Heart right ventricle (tissue), 16 donors: ENCODE measurements at places on chromosomes 2 and 18. TPM values are rescaled to one million over a fixed set of nuclear protein-coding genes. Genes with fewer than 3 reads are reported as not detected.

USP34 gene
- 62.0 TPM for total RNA-seq

VWA3B gene
- total RNA-seq = 0.18 TPM

DNA sequence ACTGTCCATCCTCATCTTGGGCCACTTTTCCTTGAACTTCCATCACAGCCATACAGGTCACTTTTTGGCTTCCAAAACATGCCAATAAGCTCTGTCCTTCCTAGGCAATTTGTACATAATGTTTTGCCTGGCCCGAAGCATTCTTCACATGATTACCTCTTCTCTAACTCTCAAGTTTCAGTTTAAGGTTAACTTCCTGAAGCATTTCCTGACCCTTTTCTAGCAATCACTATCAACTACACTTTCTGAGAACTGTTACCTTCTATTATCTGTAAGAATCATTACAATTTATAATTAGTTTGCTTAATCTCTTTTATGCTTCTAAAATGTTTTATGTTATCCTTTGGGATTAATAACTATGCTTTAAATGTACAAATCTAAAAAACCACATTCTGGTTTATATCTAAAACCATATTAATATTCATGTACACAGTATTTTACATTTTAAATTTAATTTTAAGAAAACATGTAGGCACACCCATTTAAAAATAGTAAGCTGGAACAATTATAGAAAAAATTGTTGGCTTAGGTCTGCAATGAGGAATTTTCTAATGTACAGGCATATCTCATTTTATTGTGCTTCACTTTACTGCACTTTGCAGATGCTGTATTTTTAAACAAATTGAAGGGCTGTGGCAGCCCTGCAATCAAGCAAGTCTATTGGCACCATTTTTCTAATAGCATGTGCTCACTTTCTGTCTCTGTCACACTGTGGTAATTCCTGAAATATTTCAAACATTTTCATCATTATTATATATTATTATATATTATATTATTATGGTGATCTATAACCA, 76.4 kb downstream of the C2orf74 start:
- DNase-seq = no peak
- peaks cover 8% of the 10 kb centered on the region for H3K4me1 ChIP-seq
- H3K27ac ChIP-seq = no peak overlapping the region

DNA sequence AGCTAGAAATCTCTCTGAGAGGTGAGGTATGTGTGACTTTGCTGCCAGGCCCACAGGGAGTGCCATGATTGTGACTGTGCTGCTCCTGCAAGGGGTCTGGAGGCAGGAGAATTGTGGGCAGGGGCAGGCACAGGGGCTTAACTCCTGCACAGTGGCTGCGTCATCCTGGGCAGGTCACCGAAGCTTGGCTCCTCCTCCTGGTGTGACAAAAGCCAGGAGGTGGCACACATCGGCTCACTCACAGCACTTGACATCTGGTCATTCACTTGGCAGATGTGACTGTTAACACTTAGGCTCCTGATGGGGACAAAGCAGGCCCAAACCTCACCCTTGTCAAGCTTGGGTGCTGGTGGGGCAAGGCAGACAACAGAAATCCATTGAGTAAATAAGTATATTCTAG, 36.4 kb upstream of the GLI2 start:
- no peaks in the 10 kb centered on the region for H3K36me3 ChIP-seq
- H3K4me1 ChIP-seq = no peaks in the 10 kb centered on the region
- no peak overlapping the region for H3K27ac ChIP-seq
- no peak for DNase-seq
- H3K27me3 ChIP-seq = peaks cover 69% of the 10 kb centered on the region

DNA sequence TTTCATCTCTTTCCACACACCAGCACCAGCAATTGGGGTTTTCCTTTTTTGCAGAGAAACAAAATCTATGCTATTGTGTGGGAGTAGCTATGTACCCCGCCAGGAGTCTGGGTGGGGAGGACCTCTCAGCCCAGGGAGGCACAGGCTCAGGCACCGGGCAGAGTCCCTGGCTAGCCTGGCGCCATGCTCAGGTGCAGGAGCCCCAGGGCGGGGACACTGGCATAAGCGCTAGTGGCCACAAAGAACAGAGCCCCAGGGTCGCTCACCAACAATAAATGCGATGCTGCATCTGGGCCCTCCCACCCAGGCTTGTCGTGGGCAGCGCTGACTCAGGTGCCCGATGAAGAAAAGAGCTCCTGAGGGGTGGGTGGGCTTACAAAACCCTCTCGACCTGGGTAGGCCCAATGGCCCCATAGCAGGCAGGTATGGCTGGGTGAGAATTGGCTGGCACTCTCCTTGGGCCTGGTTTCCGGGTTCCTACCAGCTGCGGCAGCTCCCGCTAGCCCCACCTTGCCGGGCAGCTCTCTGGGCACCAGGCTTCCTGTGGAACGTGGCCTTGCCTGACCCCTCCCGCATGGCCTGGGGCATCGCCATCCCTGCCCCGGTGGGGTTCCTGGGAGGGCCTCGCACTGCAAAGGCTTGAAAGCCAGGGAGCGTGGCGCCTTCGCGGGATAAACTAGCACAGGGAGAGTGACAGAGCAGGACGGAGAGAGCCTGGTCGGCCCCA, 31.8 kb upstream of the COL6A3 start:
- H3K27me3 ChIP-seq = peaks cover 6% of the 10 kb centered on the region
- DNase-seq = no peak
- no peaks in the 10 kb centered on the region for H3K36me3 ChIP-seq
- H3K4me3 ChIP-seq = no peak overlapping the region
- H3K4me1 ChIP-seq = peaks cover 27% of the 10 kb centered on the region

DNA sequence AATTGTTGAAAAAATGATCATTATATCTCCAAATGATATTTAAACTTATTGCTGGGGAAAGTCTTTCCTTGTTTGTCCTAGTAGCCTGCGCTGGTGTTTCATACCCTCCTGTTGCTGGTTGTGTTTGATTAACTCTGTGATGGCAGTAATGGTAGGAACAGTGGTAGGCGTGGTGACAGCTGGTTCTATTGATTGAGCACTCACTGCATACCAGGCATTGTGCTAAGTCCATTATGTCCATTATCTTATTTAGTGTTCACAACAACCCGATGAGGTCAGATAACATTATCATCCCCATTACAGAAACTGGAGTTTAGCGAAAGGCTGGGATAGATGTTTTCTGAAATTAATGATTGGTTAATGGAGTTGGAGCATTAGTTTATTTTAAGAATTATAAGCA, 77.8 kb upstream of the STON1 start:
- peaks cover 27% of the 10 kb centered on the region for H3K4me1 ChIP-seq
- H3K27ac ChIP-seq = no peak overlapping the region
- peaks cover 69% of the 10 kb centered on the region for H3K36me3 ChIP-seq
- H3K27me3 ChIP-seq = no peaks in the 10 kb centered on the region

ASXL3 gene
- 4.5 TPM for total RNA-seq

DNA sequence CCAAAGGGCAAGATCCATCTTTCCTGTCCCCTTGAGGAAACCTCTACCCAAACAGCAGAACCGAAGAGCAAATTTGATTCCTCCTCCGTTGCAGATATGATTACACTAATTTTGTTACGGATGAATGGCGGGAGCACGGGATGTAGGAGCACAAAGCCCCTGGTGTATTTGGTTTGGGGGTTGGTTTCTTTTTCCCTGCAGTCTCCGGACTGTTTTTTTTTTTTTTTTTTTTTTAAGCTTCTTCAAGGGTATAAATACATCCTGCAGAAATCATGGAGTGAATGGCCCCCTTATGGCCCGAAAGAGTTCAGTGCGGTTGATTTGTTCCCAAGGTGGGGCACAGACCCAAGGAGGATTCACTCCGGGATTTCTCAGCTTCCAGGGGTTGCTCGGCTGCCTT, 135.3 kb upstream of the SH3BP4 start:
- no peaks in the 10 kb centered on the region for H3K36me3 ChIP-seq
- peak overlapping the region; percentile 36 for H3K4me3 ChIP-seq
- H3K27ac ChIP-seq = no peak overlapping the region
- no peak for DNase-seq

- no peaks in the 10 kb centered on the region for H3K27me3 ChIP-seq
- no peaks in the 10 kb centered on the region for H3K36me3 ChIP-seq
- DNase-seq = no peak
- no peaks in the 10 kb centered on the region for H3K4me1 ChIP-seq
Measured at GRCh38 chr2:231360881-231361371, 34.6 kb upstream of the B3GNT7 start.

PTGR3 gene
- total RNA-seq = 56.2 TPM

- no peak for DNase-seq
- no peak overlapping the region for H3K4me3 ChIP-seq
- H3K27me3 ChIP-seq = no peaks in the 10 kb centered on the region
Measured at GRCh38 chr2:175955136-175955535, 46.9 kb downstream of the LNPK start.

ADD2 gene
- 2.8 TPM for total RNA-seq

SERPINB3 gene
- not detected for total RNA-seq

- no peak for DNase-seq
- peaks cover 3% of the 10 kb centered on the region for H3K4me1 ChIP-seq
- no peak overlapping the region for H3K27ac ChIP-seq
- H3K4me3 ChIP-seq = no peak overlapping the region
- no peaks in the 10 kb centered on the region for H3K36me3 ChIP-seq
Measured at GRCh38 chr2:121193185-121193584, 91.8 kb downstream of the TFCP2L1 start.

GRCh38 chr18:47677952-47678351, 252.5 kb downstream of the SMAD2 start:
- no peaks in the 10 kb centered on the region for H3K4me1 ChIP-seq
- no peak overlapping the region for H3K27ac ChIP-seq
- H3K27me3 ChIP-seq = no peaks in the 10 kb centered on the region
- H3K36me3 ChIP-seq = no peaks in the 10 kb centered on the region
- no peak for DNase-seq

GRCh38 chr2:136019825-136020224, 34.4 kb upstream of the DARS1 start:
- H3K27me3 ChIP-seq = no peaks in the 10 kb centered on the region
- no peak for DNase-seq
- H3K27ac ChIP-seq = no peak overlapping the region
- peaks cover 5% of the 10 kb centered on the region for H3K4me1 ChIP-seq

GRCh38 chr2:205892251-205892655, 193.7 kb downstream of the INO80D start:
- no peak for DNase-seq
- no peaks in the 10 kb centered on the region for H3K36me3 ChIP-seq
- H3K27ac ChIP-seq = no peak overlapping the region
- H3K27me3 ChIP-seq = peaks cover 5% of the 10 kb centered on the region
- no peak overlapping the region for H3K4me3 ChIP-seq

SULT1C4 gene
- 4.3 TPM for total RNA-seq

GRCh38 chr2:218883491-218884490, 3.1 kb downstream of the WNT10A start:
- H3K27ac ChIP-seq = no peak overlapping the region
- no peaks in the 10 kb centered on the region for H3K36me3 ChIP-seq
- peaks cover 7% of the 10 kb centered on the region for H3K4me1 ChIP-seq
- peaks cover 71% of the 10 kb centered on the region for H3K27me3 ChIP-seq
- peak overlapping the region; percentile 30 for H3K4me3 ChIP-seq
- DNase-seq = no peak

SIX3 gene
- not detected for total RNA-seq

CABYR gene
- total RNA-seq = 0.45 TPM

SCN1A gene
- total RNA-seq = 0.13 TPM

- H3K36me3 ChIP-seq = no peaks in the 10 kb centered on the region
- H3K27ac ChIP-seq = no peak overlapping the region
- peaks cover 55% of the 10 kb centered on the region for H3K4me1 ChIP-seq
- no peak for DNase-seq
- no peak overlapping the region for H3K4me3 ChIP-seq
Measured at GRCh38 chr18:21099442-21099841, 12.2 kb downstream of the ROCK1 start.

PLGLB2 gene
- not detected for total RNA-seq

GRCh38 chr2:72457801-72458516, 310.3 kb upstream of the CYP26B1 start:
- no peaks in the 10 kb centered on the region for H3K27me3 ChIP-seq
- no peak overlapping the region for H3K4me3 ChIP-seq
- H3K4me1 ChIP-seq = no peaks in the 10 kb centered on the region
- no peak for DNase-seq

GRCh38 chr18:33641141-33641540, 63.1 kb downstream of the ASXL3 start:
- H3K4me3 ChIP-seq = no peak overlapping the region
- no peaks in the 10 kb centered on the region for H3K36me3 ChIP-seq
- no peak overlapping the region for H3K27ac ChIP-seq
- H3K27me3 ChIP-seq = no peaks in the 10 kb centered on the region

FAHD2B gene
- 36.8 TPM for total RNA-seq

DNA sequence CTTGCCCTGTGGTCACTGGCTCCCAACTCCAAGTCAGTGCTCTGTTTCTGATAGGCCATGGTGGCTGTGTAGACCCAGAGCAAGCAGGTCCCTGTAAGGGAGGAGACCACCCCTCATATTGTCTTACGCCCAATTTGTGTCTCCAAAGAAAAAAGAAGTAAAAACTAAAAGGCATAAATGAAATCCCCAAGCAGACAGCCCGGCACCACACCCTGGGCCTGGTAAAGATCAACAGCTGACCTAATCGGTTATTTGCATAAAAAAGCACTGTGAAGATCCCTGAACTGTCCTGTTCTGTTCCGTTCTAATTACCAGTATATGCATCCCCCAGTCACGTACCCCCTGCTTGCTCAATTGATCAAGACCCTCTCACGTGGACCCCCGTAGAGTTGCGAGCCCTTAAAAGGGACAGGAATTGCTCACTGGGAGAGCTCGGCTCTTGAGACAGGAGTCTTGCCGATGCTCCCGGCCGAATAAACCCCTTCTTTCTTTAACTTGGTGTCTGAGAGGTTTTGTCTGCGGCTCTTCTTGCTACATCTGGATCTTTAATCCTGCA, 364.1 kb upstream of the HS6ST1 start:
- H3K36me3 ChIP-seq = no peaks in the 10 kb centered on the region
- DNase-seq = no peak
- no peak overlapping the region for H3K4me3 ChIP-seq
- H3K4me1 ChIP-seq = peaks cover 12% of the 10 kb centered on the region

- H3K27ac ChIP-seq = peak overlapping the region; percentile 99
Measured at GRCh38 chr2:101311696-101312017, 3.2 kb upstream of the RNF149 start.

TLX2 gene
- not detected for total RNA-seq

DNA sequence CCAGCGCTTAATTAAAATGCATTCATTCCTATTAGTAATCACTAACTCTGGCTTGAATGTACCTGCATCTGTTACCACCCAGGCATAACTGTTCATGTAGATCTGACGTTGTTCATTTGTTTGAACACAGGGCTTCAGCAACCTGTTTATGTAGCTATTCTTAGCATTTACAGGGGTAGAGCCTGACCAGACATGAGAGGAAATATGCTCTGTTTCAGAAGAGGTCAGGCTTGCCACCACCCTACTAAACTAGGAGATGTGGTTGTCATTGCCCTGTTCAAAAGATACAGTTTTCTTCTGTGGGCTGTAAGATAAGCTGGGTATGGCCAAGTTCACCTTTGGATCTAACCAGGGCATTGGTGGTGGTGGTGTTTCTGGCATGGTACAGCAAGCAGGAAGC, 8.8 kb downstream of the MGAT5 start:
- H3K36me3 ChIP-seq = no peaks in the 10 kb centered on the region
- H3K4me3 ChIP-seq = no peak overlapping the region
- DNase-seq = no peak
- H3K4me1 ChIP-seq = peaks cover 60% of the 10 kb centered on the region

ZCCHC2 gene
- total RNA-seq = 16.3 TPM
